ENCODE measurements at places on chromosomes 13 and 19.

DNA sequence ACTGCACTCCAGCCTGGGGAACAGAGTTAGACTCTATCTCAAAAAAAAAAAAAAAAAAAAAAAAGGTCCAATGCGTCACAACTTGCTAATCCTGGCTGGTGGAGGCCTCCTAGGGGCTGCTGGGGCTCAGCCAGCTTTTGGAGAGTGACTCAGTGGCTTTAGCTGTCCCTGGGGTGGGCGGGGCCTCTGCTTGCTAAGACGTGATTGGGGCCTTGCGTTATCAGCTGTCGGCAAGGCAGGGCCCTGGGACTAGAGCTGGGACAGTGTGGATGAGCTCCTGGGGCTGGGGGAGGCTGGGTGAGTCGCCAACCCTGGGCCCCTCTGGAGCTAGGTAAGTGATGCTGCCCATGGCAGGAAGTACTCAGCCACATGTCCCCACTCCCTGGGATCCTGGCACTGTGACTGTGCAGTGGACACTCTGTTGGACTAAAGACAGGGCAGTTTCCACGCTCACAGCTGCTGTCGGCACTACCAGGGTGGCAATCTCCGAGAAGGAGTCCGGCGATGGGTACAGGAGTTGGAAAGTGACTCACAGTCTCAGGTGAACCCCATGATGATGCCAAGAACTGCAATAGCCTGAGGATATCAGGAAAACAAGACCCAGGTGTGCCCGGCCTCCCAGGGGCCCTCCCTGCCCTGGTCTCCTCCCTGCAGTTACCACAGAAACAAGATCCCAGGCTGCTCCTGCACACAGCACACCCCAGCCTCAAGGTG, 32.2 kb downstream of the F2RL3 start:
- no peaks in the 10 kb centered on the region for H3K27me3 ChIP-seq
- DNase-seq, result no peak
- no peaks in the 10 kb centered on the region for H3K4me1 ChIP-seq
- no peaks in the 10 kb centered on the region for H3K36me3 ChIP-seq
- no peak overlapping the region for H3K4me3 ChIP-seq

GRCh38 chr19:4360641-4361151, 17.3 kb downstream of the MPND start:
- DNase-seq, result no peak
- H3K4me3 ChIP-seq, result no peak overlapping the region

- H3K27me3 ChIP-seq, result no peaks in the 10 kb centered on the region
- DNase-seq, result no peak
- H3K4me1 ChIP-seq, result no peaks in the 10 kb centered on the region
- no peak overlapping the region for H3K4me3 ChIP-seq
- H3K36me3 ChIP-seq, result no peaks in the 10 kb centered on the region
- no peak overlapping the region for H3K27ac ChIP-seq
Observed at GRCh38 chr13:49020940-49021553, 45.3 kb downstream of the FNDC3A start.

DNA sequence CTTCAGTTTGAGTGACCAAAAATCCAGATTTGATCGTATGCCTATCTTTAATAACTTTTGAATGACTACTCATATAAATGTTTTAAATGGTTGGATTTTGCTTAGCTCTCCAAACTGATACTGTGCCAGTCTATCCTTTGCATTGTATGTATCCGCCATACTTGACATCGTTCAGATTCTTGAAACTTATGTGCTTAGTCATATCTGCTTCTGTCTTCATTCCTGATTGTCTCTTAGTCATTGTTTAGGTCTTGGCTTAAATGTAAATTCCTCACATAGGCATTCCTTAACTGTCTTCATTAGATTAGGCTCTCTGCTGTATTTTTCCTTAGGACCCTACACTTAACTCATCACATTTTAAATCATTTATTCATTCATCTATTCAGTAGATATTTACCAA, 126.0 kb downstream of the PCCA start:
- H3K4me1 ChIP-seq, result no peaks in the 10 kb centered on the region
- no peaks in the 10 kb centered on the region for H3K27me3 ChIP-seq
- H3K36me3 ChIP-seq, result no peaks in the 10 kb centered on the region
- peak; percentile 78 for DNase-seq

- H3K4me3 ChIP-seq, result no peak overlapping the region
- H3K27ac ChIP-seq, result no peak overlapping the region
- no peaks in the 10 kb centered on the region for H3K4me1 ChIP-seq
- H3K27me3 ChIP-seq, result peaks cover 2% of the 10 kb centered on the region
- H3K36me3 ChIP-seq, result no peaks in the 10 kb centered on the region
Observed at GRCh38 chr19:7778081-7778480, 15.0 kb downstream of the CLEC4M start.

GRCh38 chr19:48510421-48511268, 990 bp downstream of the LMTK3 start:
- peaks cover 22% of the 10 kb centered on the region for H3K27me3 ChIP-seq
- H3K4me3 ChIP-seq, result peak overlapping the region; percentile 13
- peak; percentile 58 for DNase-seq
- no peak overlapping the region for H3K27ac ChIP-seq
- no peaks in the 10 kb centered on the region for H3K4me1 ChIP-seq
- no peaks in the 10 kb centered on the region for H3K36me3 ChIP-seq

DNA sequence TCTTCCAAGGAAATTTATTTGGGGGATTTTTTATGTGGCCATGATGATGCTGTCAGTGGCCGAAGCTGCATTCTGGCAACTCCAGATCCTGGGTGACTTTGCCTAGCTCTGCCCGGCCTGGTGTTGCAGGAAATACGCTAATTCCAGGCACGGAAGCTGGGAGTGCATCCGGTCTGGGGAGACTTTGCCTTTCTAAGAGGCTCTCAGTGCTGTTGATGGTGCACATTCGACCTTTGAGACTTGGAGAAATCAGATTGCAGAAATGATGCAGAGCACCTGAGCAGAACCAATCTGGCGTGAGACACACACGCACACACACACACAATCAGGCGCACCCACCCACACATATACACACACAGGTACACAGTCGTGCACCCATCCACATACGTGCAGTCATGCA, 5.9 kb upstream of the TMEM255B start:
- no peaks in the 10 kb centered on the region for H3K36me3 ChIP-seq
- no peak for DNase-seq
- H3K27ac ChIP-seq, result no peak overlapping the region
- no peaks in the 10 kb centered on the region for H3K4me1 ChIP-seq
- no peak overlapping the region for H3K4me3 ChIP-seq

DNA sequence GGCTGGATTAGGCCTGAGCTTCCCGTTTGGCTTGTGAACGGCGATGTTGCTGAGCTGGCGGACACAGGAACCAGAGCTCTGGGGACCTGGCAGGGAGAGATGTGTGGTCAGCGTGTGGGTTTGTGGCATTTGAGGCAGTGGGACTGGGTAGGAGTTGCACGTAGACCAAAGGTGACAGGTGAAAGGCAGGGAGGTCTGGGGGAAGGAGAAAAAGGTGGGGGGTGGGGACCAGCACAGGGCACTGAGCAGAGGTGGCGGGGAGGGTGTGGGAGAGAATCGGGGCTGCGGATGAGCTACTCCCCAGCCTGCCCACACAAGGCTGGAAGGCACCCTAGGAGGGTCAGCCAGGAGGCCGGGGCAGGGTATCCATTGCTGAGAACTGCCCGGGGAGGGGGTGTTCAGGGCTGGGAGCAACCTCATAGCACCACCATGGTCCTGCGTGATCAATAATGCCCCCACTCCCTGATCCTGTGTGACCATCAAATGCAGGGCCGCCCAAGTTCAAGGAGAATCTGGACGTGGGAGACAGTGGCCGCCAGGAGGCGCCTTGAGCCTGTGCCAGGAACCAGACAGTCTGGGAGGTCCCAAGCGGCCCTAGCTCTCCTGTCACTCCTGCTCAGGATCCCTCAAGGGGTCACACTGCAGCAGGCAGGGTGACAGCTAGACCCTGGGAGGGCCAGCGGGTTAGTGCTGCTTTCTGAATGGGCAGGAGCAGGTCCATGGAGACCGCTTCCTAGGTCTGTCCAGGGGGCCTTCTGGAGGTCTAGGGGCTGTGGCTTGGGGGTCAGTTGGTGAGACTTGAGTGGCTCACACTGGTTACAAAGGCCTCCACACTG, 12.8 kb upstream of the SELENOW start:
- no peaks in the 10 kb centered on the region for H3K36me3 ChIP-seq
- no peaks in the 10 kb centered on the region for H3K27me3 ChIP-seq
- peaks cover 10% of the 10 kb centered on the region for H3K4me1 ChIP-seq
- H3K4me3 ChIP-seq, result no peak overlapping the region
- no peak overlapping the region for H3K27ac ChIP-seq

DNA sequence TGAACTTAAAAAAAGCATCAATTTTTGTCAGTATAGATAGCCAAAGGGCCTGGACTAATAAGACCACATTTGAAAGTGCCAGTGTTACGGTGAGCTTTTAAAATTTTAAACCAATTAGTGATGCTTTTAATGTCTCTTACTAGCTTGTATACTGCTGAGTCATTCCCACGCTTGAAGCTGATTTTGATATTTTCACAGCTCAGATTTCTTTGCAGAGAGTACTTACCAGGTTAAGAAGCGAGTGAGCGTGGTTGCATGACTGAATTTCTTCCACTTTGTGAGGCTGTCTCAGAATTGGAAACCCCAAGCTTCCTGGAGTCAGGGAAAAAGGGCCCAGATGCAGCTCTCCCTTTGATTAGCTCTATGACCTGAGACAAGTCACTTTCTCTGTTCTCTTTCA, 74.5 kb upstream of the NBEA start:
- DNase-seq, result no peak
- no peak overlapping the region for H3K27ac ChIP-seq
- H3K4me1 ChIP-seq, result no peaks in the 10 kb centered on the region
- no peaks in the 10 kb centered on the region for H3K27me3 ChIP-seq
- no peak overlapping the region for H3K4me3 ChIP-seq

DNA sequence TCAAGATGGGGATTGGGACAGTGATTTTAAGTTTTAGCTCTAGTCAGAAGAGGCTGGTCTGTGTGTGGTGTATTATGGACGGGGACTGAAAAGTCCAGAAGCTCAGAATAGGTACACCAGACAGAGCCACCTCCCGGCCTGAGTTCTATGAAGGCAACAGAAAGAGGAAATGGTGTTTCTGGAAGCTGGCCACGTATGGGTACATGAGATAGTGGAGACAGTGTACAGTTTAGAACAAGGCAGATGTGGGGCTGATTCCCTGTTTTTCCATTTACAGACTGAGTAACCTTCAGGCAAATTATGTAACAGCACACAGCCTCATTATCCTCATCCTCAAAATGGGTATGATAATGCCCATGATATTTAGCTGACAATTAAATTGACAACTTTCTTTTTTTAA, 1.3 kb downstream of the ZNF175 start:
- peaks cover 11% of the 10 kb centered on the region for H3K27me3 ChIP-seq
- H3K36me3 ChIP-seq, result peaks cover 12% of the 10 kb centered on the region
- no peak overlapping the region for H3K4me3 ChIP-seq

DNA sequence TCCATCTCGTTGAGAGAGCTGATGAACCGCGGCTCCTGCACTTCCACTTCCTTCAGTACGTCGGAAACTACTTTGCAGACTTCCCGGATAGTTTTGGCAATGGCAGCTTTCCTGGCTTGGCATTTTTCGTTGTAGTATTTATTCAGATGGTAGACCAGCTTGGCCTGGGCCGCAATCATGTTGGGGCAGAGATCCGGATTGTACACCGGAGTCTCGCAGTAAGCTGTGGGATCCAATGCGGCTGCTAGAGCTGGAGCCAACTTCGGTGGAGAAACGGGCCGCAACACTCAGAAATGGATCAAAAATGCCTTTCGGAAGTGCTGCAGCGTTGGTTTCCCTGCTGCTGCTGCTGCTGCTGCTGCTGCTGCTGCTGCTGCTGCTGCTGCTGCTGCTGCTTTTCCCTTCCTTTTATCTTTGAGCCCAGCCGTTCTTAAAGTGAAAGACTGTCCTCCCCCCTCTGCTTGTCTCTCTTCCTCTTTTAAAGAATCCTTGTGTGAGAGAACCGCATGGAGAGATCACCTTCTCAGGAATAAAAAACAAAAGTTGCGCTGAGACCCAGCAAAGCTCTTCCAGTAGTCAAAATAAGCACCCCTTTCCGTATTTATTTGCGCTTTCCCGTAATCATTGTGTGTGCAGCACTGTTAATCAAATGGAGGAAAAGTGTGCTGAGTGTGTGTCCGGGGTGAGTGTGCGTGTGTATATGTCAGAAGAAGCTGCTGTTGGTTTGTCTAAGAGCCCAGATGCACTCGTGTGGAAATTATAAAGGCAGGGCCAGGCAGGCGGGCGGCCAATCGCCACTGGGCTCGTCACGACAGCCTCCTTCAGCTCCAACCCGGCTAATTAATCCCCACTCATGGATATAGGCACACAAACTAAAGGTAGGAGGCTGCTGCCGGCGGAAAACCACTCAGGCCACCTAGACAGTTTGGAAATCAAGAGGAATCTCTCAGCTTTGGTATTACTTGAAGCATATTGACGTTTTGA, at the start of gene MAB21L1:
Gene MAB21L1, minus strand, starts transcription at position 730 of the 984 bp plus-strand sequence. Its CDS starts 551 bp downstream, at position 179.
- peaks cover 100% of the 10 kb centered on the region for H3K27me3 ChIP-seq
- no peaks in the 10 kb centered on the region for H3K4me1 ChIP-seq

GRCh38 chr19:30209617-30210600, 162.3 kb upstream of the ZNF536 start:
- no peak overlapping the region for H3K4me3 ChIP-seq
- no peaks in the 10 kb centered on the region for H3K27me3 ChIP-seq
- DNase-seq, result no peak
- no peaks in the 10 kb centered on the region for H3K4me1 ChIP-seq

DNA sequence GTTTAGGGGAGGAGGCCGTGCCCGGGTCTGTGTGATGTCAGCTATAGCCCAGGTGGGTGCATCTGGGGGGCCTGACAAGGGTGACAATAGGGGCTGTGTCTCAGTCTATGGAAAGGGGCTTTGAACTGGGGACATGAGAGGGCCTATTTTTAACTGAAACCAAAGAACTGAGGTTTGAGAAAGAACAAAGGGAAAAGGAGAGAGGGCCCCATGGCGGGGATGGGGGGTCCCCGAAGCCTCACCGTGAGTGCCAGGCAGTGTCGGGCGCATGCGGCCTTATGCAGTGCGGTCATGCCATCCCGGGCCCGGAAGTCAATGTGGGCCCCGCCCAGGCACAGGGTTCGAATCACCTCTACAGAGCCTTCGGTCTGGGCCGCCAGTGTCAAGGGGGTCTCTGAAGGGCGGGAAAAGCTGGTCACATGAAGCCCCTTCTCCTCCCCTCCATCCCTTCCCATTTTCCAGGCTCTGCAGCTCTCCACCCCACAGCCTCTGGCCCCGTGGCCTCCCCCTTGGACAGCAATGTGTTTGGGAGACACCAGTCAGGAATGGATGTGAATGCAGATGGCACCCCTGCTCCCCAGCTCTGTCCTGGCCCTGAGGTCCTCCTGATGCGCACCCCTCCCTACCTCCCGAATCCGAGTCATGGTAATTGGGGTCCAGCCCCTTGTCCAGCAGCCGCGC, 5.9 kb downstream of the SHANK1 start:
- peaks cover 6% of the 10 kb centered on the region for H3K4me1 ChIP-seq
- H3K27ac ChIP-seq, result no peak overlapping the region
- DNase-seq, result no peak
- H3K36me3 ChIP-seq, result no peaks in the 10 kb centered on the region

DNA sequence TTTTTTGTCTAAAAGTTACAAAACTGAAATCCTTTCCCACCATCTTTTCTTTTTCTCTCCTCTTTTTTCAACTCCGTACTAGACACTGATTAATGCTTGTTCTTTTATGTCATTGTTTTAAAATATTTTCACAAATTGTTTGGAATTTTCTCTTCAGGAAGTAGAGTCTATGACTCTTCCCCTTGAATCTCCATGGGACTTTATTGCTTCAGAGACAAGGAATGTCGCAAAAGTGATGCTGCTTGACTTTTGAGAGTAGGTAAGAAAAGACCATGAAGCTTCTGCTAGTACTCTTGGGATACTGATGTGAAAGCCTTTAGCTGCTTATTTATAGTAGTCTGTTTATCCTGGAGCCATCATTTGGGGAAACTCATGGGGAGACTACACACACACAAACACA, 260.1 kb upstream of the SLC10A2 start:
- H3K4me3 ChIP-seq, result no peak overlapping the region
- H3K27ac ChIP-seq, result no peak overlapping the region
- H3K36me3 ChIP-seq, result no peaks in the 10 kb centered on the region
- no peak for DNase-seq
- no peaks in the 10 kb centered on the region for H3K27me3 ChIP-seq

Data from cardiac muscle cell (in vitro differentiated cells and primary cell).